ENCODE measurements at places on chromosomes 12 and 14.
A peak's percentile ranks its signal among the peaks of the same experiment; 100 is the strongest.

GRCh38 chr12:92648242-92649031 lies 54.4 kb upstream of the PLEKHG7 start:
- DNase-seq, result no peak

DNA sequence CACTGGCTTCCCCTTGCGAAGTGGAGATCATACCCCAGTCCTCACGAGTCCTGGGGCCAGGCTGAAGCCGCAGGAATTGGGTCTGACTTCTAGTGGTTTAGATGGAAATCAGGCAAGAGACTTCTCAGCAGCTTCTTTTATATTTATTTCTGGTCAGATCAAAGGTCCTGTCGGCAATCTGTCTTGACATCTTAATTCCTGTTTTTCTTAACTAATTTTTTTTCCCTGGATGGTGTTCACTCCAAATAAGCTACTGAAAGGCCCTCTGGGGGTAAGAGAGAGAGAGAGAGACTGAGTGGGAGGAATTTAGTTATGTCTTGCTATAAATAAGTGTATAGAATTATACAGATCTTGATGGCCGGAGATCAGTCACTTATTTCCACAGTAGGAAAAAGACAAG lies 698.7 kb upstream of the TBX3 start:
- DNase-seq, result no peak

DNA sequence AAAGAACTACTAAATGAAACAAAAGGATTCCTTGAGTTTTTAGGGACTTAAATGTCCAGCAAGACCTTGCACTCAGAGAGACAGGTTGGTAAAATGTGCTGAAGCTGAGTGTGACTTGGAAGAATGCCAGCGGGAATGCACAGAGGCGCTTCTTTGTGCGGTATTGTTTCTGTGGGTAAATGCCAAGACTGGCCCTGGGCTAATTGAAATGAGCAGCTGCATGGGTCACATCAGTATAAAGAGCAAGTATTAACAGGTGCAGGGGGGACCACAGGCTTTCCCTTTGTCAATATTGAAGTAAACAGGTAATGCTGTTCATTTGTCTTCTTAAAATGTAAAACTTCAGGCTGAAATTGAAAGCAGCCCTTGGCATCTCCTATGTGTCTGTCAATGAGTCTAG lies 74.3 kb downstream of the LMO3 start:
- DNase-seq, result peak; percentile 96

GRCh38 chr14:73842851-73843250 lies 8.8 kb upstream of the PTGR2 start:
- DNase-seq, result no peak

DNA sequence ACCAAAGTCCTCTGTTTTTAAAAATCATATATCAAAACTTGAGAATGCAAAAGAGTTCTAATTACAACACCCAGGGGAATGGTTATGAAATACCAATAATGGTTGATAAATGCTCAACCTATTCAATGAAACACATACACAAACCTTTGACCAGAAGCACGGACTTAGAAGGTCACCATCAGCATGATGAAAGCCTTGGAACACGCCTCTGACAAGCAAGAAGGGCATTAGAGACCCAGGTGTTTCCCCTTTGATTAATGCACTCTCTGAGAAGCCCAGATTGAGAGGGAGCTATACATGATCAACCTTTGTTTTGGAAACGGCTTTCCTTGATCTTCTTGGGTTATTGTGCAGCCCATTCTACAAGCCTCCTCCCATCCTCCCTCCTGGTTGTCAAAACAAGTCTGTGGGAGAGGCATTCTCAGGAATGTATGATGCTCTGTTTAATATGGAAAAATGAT lies 69.0 kb downstream of the ZFP36L1 start:
- DNase-seq, result no peak

DNA sequence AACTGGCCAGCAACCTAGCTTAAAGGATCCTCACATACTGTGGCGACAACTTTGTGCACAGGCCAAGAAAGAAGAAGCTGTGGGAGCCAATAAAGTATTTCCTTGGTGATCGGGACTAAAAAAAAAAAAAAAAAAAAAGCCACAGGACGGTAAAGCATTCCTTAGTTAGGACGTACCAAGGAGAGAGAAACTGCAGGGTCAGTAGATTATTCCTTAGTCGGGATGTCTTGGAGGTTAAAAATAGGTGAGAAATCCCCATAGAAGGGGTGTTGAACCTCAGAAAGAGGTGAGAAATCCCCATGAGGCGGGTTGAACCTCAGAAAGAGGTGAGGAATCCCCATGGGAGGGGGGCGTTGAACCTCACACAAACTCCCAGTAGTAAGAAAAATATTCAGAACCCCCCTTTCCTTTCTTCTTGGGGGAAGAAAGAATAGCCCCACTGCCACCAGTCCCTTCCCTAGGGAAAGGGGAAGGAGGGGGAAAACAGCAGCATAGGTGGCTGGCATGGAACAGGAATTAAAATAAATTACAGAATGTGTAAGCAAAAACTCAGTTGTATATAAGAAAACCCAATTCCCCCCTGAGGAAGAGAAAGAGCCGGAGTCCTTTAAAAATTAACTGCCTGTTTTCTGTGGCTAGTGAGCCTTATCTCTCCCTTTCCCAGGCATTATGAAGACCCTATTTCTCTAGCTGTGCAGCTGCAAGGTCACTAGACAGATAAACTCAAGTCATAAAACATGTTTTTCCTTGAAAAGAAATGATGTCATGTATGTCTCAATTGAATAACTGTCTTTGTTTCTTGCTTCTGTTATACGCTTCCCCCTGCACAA lies 26.8 kb downstream of the KLRK1 start:
- no peak for DNase-seq

GRCh38 chr14:59148334-59148900 lies 40.0 kb upstream of the DAAM1 start:
- no peak for DNase-seq

GRCh38 chr12:18277196-18277595 lies 15.9 kb downstream of the PIK3C2G start:
- DNase-seq, result no peak

DNA sequence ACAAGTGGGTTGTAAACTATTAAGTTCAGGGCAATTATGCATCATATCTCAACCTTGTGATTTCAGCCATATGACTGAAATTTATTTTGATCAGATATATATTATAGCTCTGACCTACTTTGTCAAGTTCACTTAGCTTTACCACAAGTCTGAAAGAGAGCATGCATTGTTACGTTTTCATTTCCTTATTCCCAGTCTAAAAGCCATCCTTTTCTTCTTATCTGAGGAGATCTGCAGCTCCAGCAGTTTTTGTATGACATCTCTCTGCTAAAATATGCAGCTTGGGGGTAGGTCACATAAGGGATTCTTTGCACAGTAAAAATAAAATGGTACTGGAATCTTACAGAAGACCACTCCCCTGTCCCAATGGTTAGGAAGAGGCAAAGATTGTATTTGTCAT lies 1682.8 kb upstream of the FLRT2 start:
- DNase-seq, result no peak

DNA sequence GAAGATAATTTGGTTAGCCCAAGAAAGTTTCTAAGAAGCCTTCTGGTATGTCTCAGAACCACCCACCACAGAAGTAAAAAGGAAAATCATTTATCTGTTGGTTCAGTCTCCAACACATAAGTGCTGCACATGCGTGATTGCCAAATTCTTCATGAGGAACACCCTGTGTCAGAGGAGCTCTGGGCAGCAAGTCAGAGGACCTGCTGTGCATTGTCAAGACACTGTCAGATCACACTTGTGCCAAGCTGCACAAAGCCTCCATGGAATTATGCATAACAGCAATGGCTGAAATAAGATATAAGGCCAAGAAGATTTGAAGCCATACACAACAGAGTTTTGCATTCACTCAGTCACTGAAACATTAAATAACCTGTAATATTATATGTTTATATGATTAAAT lies 1304.7 kb upstream of the FLRT2 start:
- DNase-seq, result no peak

DNA sequence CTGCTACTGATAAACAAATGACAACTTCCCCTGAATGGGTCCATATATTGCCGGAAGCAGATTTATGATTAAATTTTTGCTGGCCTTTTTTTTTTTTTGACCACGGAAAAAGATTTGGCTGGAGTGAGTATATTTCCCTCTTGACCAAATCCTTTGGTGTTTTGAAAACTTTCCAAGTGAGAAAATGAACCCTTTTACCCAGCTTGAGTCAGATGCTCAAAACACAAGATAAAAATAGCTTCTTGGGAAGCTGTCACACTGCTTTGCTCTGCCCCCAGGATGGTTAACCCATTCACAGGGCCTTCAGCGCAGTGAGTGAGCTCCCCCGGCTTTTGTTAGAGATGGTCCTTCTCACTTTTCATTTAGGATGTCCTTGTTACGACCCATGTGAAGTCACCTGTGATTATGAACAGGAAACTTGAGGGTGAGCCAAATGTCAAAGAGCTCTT lies 224.3 kb downstream of the PELI2 start:
- DNase-seq, result no peak

DNA sequence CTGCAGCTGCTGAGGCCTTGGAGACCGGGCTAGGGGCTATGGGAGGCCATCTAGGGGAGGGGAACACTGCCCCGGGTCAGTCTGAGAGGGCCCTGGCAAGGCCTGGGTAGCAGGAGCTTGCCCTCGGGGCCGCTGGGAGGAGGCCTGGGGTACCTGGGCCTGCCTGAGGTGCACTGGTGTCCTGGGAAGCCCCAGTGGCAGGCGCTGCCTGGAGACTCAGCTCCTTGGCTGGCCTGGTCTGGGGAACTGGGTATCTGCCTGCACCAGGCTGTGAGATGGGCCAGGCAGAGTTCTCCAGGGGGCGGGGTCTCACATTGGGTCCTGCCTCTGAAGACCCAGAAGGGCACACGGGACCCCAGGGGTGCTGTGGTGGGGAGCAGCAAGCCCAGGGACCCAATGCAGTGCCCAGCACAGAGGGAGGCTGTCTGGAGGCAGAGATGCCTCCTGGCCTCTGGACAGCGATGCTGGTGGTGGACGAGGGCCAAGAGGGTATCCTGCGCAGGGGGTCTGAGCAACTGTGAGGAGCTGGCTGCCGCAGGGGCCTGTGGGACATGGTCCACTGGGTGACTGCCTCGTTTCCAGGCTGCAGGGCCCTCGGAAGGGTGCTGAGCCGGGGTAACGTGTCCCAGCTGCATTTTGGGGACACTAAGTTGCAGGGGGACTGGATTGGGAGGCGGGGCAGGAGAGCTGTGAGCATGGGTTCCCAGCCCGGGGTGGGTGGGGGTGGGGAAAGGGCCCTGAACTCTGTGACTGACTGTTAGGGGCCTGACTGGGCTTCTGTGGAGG lies 7.4 kb upstream of the MTA1 start:
- DNase-seq, result no peak

DNA sequence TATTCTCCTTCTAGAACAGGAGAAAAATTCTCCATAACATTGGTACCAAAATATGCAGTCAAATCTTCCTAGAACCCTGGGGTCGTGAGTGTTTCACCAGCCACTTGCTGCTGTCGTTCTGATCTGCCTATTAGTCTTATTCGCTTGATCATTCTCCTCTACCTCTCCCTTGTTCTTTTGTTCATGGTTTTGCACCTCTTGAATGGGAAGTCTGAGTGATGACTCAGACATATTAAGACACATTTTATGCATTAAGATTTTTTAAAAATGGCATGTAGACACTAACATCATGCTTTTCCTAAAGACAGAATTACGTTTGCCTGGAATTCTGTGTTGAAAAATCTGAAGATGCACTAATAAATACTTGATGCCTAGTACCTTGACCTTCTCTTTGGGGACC lies 159.2 kb upstream of the LRIG3 start:
- DNase-seq, result no peak

DNA sequence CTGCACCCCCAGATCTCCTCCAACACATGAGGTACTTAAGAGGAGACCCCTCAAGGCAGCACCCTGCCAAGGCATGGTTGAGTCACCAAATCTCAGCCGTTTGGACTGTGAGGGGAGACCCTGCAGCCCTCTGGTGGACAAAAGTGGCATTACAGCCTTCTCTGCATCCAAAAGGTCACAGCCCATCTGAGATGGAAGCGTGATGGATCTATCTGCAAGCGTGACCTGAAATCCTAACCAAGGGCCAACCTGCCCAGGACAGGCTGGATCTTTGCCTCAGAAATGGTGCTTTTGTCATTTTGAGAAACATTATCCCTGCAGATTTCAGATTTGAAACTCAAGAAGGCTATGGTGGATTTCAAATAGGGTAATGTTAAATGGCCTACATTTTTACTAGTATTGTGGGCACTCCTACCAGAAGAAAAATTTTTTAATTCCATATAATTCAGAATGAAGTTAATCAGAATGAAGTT lies 23.7 kb upstream of the DHRS4 start:
- DNase-seq, result no peak

- DNase-seq, result no peak
Observed at GRCh38 chr12:25317553-25317952, 66.8 kb upstream of the KRAS start.

DNA sequence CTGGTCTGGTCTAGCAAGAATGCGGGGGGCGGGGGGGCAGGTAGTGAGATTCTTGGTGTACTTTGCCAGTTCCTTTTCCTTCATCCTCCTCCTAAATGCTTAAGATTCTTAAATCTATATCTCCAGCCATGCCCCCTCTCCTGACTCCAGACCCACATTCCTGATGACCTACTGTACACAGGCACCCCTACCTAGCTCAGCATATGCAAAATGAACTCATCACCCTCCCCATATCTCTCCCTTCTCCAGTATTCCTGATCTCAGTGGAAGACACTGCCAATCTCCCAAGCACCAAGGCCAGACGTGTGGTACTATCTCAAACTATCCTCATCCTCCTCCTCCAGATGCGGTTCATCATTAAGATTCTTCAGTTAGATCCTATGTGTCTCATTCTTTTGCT lies 215.8 kb downstream of the SPTSSA start:
- DNase-seq, result no peak

DNA sequence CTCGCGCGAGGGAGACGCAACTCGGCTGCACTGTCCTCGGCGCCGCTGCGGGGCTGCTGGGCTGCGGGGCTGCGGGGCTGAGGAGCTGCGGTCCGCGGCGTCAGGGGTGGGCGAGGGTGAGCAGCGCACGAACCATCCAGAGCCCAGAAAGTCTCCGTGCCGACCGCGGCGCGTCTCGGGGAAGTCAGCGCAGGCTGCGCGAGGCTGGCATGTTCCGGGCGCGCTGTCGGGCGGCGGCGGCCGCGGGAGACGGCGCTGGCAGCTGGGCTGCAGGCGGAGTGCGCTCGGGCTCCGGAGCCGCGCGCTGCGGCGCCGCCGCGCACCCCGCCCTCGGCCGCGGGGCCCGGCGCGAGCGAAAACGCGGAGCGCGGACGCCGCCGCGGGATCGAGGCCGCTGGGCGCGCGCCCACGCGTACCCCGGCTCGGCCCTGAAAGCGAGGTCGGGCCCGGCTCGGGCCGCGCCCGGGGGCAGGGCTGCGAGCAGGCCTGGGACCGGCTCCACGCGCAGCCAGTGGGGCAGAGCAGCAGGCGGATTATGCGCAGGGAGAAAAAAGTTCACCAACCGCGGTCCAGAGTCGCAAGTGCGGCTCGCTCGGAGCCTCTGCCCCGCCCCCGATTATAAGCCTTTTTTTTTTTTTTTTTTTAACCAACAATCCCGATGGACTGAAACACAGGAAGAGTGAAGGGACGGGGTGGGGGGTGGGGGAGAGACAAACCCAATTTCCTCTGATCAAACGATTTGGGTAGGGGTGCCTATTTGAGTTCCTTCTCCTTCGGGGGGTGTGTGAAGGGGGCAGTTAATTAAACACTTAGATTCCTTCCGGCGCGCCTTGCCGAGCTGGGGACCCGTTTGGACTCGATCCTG lies at the start of gene PRICKLE1:
Gene PRICKLE1 (minus strand): TSS at position 282 of the 865 bp plus-strand sequence. CDS start 117,230 bp downstream, outside the sequence.
- DNase-seq, result no peak

Data from NCI-H2081 treated with DMSO at 0.1 percent for 48 hours (cell line).